ENCODE measurements at places on chromosomes 16 and 17.

GRCh38 chr16:3434373-3434772 lies 8.9 kb downstream of the ZNF597 start:
- no peak for DNase-seq

DNA sequence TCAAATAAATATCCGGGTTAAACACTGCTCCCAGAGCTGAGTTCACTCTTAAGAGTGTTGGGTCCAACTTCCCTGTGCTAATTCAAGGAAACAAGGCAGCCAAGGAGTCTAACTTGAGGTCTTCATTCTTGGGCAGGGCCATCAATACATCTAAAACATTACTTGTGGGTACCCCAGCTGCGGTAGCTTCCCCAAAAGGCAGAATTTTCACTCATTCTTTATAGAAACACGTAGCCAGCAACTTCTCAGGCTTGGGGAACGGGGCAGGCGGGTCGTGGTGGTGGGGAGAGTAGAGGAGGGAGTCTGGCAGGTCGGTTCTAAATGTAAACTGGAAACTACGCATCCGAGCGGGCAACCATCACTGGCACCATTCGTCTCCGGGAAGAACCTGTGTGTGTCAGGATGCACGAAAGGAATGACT lies 666 bp upstream of the METTL9 start:
- no peak for DNase-seq

DNA sequence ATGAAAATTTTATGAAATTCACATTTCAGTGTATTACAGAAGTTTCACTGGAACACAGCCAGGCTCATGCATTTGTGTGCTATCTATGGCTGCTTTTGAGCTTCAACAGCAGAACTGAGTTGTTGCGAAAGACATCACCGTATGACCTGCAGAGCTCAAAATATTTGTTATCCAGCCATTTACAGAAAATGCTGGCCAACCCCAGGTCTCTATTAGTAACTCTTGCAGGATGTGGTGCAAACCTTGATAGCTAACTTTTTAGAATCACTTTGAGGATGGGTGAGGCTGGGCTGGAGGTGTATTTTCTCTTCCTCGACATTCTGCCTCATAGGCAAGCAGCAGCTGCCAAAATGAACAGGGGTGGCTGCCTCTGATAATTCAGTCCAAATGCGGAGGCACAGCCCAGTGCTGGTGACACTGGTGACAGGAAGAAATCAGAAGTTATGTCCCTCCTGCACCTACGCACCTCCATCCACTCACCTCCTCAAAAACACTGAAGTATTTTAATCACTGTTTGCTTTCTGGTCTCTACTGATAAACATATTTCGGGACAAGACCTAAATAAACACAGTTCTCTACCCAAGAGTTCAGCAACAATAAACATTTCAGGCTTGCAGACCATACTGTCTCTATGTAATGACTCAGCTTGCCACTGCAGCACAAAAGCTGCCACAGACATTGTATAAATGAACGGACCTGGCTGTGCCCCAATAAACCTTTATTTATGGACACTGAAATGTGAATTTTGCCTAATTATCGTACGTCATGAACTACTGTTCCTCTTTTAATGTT lies 28.5 kb downstream of the ARHGAP17 start:
- DNase-seq: no peak

GRCh38 chr17:82121660-82122629 lies 23.9 kb upstream of the FASN start:
- no peak for DNase-seq

DNA sequence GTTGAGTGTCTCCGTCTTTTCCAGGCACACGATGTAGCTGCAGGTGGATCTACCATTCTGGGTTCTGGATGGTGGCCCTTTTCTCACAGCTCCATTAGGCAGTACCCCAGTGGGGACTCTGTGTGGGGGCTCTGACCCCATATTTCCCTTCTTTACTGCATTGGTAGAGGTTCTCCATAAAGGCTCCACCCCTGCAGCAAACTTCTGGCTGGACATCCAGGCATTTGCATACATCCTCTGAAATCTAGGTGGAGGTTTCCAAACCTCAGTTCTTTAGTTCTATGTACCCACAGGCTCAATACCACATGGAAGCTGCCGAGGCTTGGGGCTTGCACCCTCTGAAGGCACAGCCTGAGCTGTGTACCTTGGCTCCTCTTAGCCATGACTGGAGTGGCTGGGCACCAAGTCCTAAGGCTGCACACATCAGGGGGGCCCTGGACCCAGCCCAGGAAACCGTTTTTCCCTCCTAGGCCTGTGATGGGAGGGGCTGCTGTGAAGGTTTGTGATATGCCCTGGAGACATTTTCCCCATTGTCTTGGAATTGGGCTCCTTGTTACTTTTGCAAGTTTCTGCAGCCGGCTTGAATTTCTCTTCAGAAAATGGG lies 14.0 kb downstream of the ABCC1 start:
- DNase-seq: no peak

- no peak for DNase-seq
Observed at GRCh38 chr16:73068541-73069401, 20.8 kb upstream of the ZFHX3 start.

DNA sequence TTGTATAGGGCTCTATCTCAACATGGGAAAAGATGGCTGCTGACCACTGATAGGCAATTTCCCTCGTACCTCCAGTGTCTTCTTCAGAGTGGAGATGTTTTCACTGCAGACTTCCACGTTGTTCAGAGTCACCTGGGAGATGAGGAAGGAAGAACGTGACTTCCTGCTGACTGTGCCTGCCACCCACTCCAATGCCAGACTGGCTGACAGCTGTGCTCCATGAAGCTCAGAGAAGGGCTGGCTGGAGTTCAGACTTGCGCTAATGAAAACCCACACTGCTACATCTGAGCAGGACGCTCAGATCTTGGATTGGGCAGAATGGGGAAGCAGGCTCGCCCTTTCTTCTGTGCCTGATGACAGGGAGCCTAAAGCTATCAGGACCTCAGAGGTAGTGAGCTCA lies 33.1 kb downstream of the COG4 start:
- DNase-seq: no peak

DNA sequence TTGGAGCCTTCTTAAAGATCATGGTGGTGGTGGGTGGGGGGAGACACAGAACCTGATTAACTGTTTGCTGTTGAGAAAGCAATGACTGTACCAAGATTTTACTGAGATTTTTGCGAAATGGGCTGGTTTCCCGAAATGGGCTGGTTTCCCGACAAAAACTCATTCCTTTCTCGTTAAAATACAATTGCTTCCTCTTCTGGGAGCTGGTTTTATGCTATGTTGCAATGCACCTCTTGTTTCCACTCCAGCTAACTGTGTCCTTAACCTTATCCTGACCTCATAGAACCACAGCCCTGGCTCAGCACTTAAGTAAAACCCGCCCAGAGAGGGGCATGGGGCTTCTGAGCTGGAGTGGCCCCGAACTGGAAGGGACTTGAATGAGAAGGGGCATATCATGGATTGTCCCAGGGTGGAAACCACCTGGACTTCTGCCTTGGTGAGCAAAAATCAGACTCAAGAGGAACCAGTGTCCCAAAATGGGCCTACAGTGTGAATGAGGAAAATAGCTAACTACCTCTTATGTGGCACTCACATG lies 20.9 kb downstream of the FAM20A start:
- DNase-seq: no peak

Data from GM12891 (cell line).